Naive thymus-derived CD8-positive, alpha-beta T cell (primary cell): ENCODE measurements at places on chromosomes 3 and 15. TPM values are rescaled to one million over a fixed set of nuclear protein-coding genes. Genes with fewer than 3 reads are reported as not detected.

Gene GOLGA8M
- not detected for polyA plus RNA-seq

Gene ITGA11
- polyA plus RNA-seq = not detected

Gene NR2E3
- polyA plus RNA-seq = 0.07 TPM

Gene C3orf22
- polyA plus RNA-seq = not detected

- peaks cover 70% of the 10 kb centered on the region for H3K4me1 ChIP-seq
- DNase-seq = no peak
- H3K27me3 ChIP-seq = no peaks in the 10 kb centered on the region
- peak overlapping the region; percentile 37 for H3K27ac ChIP-seq
These were observed 5.4 kb downstream of the TKT start for GRCh38 chr3:53250453-53250852.

GRCh38 chr3:37691213-37691830 lies 170.4 kb upstream of the CTDSPL start:
- no peaks in the 10 kb centered on the region for H3K36me3 ChIP-seq
- H3K27ac ChIP-seq = no peak overlapping the region
- no peak for DNase-seq
- H3K27me3 ChIP-seq = no peaks in the 10 kb centered on the region
- no peaks in the 10 kb centered on the region for H3K4me1 ChIP-seq
- no peak overlapping the region for H3K4me3 ChIP-seq

DNA sequence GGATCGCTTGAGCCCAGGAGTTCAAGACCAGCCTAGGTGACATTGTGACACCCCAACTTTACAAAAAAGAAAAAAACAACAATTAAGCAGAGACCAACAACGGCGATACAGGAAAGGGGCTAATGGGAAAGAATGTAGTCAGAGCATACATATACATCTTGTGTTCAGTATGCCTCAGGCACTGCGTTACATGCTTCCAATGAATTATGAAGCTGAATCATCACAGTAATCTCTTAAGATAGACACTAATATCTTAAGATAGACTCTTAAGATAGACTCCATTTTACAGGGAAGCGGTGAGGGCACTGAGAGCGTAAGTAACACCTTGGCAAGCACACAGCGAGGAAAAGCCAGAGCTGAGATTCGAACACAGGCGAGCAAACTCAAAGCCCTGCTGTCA lies 6.1 kb upstream of the LDHAL6B start:
- no peaks in the 10 kb centered on the region for H3K36me3 ChIP-seq
- no peaks in the 10 kb centered on the region for H3K27me3 ChIP-seq
- no peak overlapping the region for H3K27ac ChIP-seq
- no peak for DNase-seq
- no peak overlapping the region for H3K4me3 ChIP-seq

- no peak for DNase-seq
- H3K4me1 ChIP-seq = no peaks in the 10 kb centered on the region
- H3K36me3 ChIP-seq = no peaks in the 10 kb centered on the region
- no peaks in the 10 kb centered on the region for H3K27me3 ChIP-seq
- H3K27ac ChIP-seq = no peak overlapping the region
These were observed 76.4 kb upstream of the SLC4A7 start for GRCh38 chr3:27560484-27561056.

- H3K4me1 ChIP-seq = peaks cover 16% of the 10 kb centered on the region
- no peak for DNase-seq
- no peaks in the 10 kb centered on the region for H3K36me3 ChIP-seq
- H3K4me3 ChIP-seq = no peak overlapping the region
- H3K27ac ChIP-seq = no peak overlapping the region
These were observed 8.1 kb downstream of the KBTBD13 start for GRCh38 chr15:65084500-65085206.

DNA sequence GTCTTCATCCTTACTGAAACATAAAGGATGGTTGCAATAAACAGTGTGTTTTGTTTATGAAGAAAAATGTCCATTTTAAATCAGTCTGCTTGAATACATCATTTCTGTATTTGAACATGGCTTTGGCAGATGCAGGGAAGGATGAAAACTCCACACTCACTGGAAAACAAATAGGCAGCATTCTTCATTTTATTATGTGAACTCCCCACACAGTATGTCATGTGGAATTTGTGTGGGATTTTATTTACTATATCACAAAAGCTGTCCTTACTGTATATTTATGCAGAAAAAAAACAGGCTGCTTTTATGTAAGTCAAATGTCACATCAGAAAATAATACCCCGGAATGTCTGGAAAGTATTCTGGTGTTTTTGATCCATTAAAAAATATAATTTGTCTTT lies 44.1 kb upstream of the TJP1 start:
- no peak for DNase-seq
- H3K36me3 ChIP-seq = peaks cover 1% of the 10 kb centered on the region
- H3K4me3 ChIP-seq = no peak overlapping the region
- H3K27ac ChIP-seq = no peak overlapping the region
- H3K4me1 ChIP-seq = no peaks in the 10 kb centered on the region

DNA sequence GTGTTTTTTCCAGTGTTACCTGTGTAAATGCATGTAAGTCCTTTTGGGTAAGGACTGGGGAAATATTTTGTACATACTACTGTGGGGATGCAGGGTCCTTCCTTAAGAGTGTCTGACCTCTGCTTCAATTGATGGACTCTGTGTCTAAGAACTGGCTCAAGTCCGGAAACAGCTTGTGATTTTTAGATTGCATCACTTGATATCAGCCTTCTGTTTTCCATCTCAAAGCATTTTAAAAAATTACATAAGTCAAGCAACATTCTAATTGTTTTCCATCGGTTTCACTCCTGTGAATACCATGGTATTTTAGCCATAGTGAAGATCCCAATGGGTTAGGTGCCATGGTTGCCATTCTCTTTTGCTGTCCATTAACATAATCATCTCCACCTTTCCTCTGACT lies 597.6 kb downstream of the SQOR start:
- H3K27me3 ChIP-seq = no peaks in the 10 kb centered on the region
- H3K36me3 ChIP-seq = no peaks in the 10 kb centered on the region
- no peak for DNase-seq

GRCh38 chr15:77527831-77528231 lies 104.9 kb downstream of the LINGO1 start:
- H3K27me3 ChIP-seq = no peaks in the 10 kb centered on the region
- DNase-seq = no peak
- no peak overlapping the region for H3K4me3 ChIP-seq
- no peaks in the 10 kb centered on the region for H3K4me1 ChIP-seq
- no peaks in the 10 kb centered on the region for H3K36me3 ChIP-seq

DNA sequence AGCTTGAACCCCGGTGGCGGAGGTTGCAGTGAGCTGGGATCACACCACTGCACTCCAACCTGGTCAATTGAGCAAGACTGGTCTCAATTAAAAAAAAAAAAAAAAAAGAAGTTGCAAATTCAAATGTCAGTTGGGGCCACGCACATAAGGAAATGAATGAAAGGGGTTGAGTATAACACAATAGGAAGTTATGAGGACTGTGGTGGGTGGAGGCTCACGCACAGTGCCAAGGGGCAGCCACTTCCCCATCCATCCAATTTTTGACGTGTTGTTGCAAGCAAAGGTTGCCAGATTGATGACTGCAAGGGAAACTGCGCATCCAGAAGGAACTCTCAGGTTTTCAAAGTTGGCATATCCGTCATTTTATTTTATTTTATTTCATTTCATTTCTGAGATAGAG lies 532.2 kb downstream of the NTRK3 start:
- DNase-seq = no peak
- H3K4me3 ChIP-seq = no peak overlapping the region
- no peak overlapping the region for H3K27ac ChIP-seq
- H3K4me1 ChIP-seq = peaks cover 7% of the 10 kb centered on the region
- H3K27me3 ChIP-seq = peaks cover 1% of the 10 kb centered on the region
